ENCODE measurements at places on chromosomes 7 and 10.

DNA sequence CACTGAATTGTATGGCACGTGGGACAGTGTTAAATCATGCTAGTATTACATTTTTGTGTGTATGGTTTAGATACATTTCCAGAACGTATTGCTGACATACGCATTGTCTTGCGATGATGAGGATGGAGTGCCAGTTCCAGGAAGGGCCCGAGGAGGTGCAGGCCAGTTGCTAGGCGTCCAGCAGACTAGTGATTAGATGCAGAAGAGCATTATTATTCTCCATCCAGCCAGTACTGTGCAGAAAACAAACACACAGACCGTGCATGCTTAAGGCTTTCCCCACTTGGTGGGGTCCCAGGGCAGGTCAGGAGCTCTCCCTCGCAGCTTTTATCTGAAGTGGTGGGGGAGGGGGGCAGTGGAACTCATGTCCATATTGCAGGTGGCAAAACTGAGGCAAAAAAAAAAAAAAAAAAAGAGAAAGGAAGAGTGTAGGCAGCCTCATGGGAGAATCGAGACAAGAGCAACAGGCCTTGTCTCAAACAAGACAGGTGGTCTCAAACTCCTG, 189.2 kb downstream of the CAMK1D start:
- no peak for DNase-seq

GRCh38 chr10:76665029-76665428, 972.6 kb downstream of the KCNMA1 start:
- no peak for DNase-seq

GRCh38 chr10:31149835-31150512, 118.3 kb upstream of the ZNF438 start:
- no peak for DNase-seq

DNA sequence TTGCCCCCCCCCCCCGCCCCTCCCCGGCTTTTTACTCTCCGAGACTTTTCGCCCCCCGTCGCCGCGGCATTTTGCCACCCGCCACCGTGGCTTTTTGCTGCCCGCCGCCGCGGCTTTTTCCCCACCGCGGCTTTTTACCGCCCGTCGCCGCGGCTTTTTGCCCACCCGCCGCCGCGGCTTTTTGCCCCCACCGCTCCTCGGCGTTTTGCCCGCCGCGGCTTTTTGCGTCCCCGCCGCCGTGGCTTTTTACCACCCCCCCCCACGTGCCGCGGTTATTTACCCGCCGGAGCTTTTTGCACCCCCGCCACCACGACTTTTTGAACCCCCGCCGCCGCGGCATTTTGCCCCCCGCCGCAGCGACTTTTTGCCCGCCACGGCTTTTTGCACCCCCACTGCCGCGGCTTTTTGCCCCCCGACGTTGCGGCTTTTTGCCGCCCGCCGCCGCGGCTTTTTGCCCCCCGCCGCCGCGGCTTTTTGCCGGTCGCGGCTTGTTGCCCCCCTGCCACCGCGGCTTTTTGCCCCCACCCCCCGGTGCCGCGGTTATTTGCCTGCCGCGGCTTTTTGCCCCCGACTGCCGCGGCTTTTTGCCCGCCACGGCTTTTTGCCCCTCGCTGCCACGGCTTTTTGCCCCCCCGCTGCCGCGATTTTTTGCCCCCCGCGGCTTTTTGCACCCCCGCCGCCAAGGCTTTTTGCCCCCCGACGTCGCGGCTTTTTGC, 461.1 kb downstream of the ZNF33B start:
- no peak for DNase-seq

- peak; percentile 33 for DNase-seq
Observed at GRCh38 chr7:8190119-8190895, 71.7 kb downstream of the ICA1 start.

DNA sequence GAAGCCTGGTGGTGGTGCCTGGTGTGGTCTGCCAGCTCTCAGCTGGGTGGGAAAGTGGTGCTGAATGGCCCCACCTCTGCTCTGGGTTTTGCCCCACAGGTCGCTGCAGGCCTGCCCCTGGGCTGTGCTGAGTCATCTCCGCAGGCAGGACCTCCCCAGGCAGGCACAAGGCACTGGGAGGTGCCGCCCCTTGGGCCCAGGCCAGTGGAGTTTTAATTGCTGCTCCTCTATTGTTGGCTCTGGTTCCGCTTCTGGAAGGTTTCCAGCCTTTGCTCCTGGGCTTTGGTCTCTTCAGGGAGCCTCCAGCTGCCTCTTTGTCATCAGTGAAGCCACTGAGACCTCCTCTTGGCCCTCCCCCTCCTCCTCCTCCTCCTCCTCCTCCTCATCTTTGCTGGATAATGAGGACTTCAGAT, 180.3 kb upstream of the GRB10 start:
- DNase-seq: peak; percentile 75

- DNase-seq: no peak
Observed at GRCh38 chr7:90239625-90240228, 5.2 kb upstream of the CFAP69 start.

GRCh38 chr10:43156590-43157341, 18.5 kb downstream of the CSGALNACT2 start:
- no peak for DNase-seq

DNA sequence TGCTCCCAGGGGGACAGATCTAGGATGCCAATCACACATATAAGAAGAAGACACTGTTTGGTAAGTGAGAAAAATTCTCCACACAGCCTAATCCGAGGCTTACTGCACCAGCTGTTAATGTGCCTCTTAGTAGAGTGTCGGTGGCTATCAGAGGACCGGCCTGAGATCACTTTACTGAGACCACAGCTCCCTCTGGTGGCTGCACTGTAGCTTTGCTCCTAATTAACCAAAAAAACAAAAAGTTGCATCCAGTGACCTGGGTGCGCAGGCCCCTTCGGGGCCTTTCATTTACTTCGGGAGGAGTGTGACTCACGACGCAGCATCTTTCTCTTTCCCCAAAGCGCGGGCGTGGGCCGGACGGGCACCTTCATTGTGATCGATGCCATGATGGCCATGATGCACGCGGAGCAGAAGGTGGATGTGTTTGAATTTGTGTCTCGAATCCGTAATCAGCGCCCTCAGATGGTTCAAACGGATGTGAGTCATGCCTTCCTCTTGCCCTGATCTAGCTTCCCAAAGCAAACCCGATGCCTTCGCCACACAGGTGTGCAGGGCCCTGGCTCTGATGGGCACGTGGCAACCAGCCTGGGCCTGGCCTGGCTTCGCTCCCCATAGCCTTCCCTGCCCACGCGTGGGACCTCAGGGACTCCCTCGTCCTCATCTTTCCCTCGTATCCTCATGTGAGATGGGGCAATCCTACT, 56.7 kb downstream of the MKI67 start:
- DNase-seq: peak; percentile 84

DNA sequence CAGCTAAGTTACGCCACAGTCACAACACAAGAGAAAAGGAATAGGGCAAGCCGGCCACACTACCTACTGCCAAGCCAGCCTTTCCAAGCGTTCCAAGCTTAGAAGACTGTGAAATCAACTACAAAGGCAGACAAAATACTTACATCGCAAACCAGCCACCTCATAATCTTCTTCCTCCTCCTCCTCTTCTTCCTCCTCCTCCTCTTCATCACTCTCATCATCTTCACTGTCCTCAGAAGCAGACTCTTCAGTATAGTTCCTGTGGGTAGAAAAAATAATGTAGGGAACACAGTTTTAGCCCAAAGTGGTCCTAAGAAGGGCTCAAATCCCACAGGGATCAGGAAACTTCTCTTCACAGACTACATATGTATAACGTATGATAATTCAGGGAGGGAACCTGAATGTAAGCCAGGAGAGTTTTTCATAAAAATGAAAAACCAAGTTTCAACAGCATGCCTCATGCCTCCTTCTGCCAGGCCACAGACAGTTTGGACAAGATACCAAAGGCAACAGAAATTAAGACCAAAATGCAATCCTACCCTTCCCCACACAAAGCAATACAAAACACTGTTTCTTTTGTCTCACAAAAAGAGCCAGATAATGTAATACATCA, 13.6 kb downstream of the FZD9 start:
- no peak for DNase-seq

Data from iPS-NIHi11 (cell line).